ENCODE measurements at places on chromosomes 11 and 22. TPM values are rescaled to one million over a fixed set of nuclear protein-coding genes. Genes with fewer than 3 reads are reported as not detected.

The SLC17A6 gene
- total RNA-seq: not detected

The MS4A7 gene
- total RNA-seq: 6.3 TPM

The SCGB1C1 gene
- not detected for total RNA-seq

The LDLRAD3 gene
- total RNA-seq: 1.2 TPM

GRCh38 chr22:27401321-27401720 is 400.2 kb downstream of the MN1 start:
- no peaks in the 10 kb centered on the region for H3K27me3 ChIP-seq
- no peaks in the 10 kb centered on the region for H3K36me3 ChIP-seq
- no peak overlapping the region for H3K4me3 ChIP-seq
- H3K27ac ChIP-seq: no peak overlapping the region

DNA sequence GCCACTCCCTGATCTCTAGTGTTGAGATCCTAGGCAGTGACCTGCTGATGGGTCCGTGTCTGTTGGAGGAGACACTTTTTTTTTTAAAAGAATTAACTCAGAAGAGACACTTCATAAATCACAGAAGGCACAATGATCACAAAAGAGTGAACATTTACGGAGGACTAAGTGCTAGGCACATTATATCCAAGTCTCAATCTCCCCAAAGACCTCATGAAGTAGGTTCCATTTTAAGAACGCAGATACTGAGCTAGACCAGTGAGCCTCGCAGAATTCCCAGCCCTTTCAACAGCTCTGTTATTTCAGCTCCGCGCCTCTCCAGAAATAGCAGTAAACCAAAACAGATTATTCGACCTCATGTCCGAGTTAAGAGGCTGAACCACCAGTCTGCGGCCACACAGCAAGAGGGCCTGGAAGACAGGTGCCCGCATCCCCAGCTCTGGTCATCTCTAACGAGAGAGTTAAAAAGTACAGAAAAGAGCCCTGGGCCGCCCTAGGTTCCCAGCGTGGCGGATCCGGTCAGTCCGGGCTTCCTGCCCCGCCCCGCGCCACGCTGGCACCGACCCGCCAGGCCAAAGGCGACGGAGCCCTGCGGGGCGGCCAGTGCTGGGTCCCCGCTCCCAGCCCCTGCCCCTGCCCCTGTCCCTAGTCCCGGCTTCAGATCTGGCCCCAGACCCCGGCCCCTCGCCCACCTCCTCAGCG is 612 bp downstream of the XBP1 start:
- H3K36me3 ChIP-seq: peaks cover 32% of the 10 kb centered on the region
- peak overlapping the region; percentile 97 for H3K4me3 ChIP-seq
- peaks cover 25% of the 10 kb centered on the region for H3K4me1 ChIP-seq

DNA sequence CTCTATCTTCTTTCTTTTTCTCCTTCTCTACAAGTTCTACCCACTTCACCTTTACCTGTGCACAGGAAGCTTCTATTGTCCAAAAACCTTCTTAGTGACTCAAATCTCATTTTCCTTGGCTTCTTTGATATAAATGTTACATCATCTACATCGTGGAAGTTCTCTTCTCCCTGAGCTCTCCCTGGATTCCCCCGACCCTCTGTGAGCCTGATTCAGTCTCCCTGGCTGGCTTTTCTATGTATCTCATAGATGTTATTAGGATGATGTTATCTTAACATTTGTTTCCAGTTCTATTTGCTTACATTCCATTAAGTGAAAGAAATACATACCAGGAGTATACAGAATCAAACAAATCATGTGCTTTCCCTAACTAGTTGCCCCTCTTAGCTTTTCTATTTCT is 235.8 kb upstream of the PITPNB start:
- no peak overlapping the region for H3K4me3 ChIP-seq
- H3K27ac ChIP-seq: no peak overlapping the region
- no peaks in the 10 kb centered on the region for H3K27me3 ChIP-seq
- H3K36me3 ChIP-seq: no peaks in the 10 kb centered on the region

- peak overlapping the region; percentile 83 for H3K27ac ChIP-seq
- H3K4me3 ChIP-seq: peak overlapping the region; percentile 98
- H3K4me1 ChIP-seq: no peaks in the 10 kb centered on the region
- H3K27me3 ChIP-seq: no peaks in the 10 kb centered on the region
Observed at GRCh38 chr22:33923033-33923432, 2.8 kb upstream of the LARGE1 start.
